ENCODE measurements at places on chromosomes 12 and 14.

DNA sequence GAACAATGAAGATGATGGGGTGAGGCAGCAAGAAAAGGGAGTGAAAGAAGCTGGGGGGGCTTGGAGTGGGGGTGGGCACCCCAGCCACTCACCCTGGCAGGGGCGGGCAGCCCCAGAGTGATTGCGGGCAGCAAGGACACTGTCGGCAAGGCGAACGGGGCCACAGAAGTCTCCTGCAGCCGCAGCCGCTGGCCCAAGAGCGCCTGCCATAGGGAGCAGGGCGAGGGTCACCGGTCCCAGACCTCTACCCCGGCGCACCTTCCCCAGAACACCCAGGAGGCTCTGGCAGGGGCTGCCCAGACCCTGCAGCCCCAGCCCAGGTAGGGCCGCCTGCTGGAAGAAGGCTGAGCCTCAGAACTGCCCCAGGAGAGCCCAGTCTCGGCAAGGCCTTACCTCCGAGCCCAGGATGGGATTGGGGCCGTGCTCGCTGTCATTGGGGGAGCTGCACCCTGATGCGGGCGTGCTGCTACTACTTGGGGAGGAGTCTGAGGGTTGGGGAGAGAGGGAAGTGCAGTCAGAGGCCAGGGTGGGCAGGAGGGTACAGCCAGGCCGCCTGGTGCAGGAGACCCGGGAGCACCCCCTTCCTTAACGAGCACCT is 22.9 kb downstream of the SLC48A1 start:
- no peak for DNase-seq

DNA sequence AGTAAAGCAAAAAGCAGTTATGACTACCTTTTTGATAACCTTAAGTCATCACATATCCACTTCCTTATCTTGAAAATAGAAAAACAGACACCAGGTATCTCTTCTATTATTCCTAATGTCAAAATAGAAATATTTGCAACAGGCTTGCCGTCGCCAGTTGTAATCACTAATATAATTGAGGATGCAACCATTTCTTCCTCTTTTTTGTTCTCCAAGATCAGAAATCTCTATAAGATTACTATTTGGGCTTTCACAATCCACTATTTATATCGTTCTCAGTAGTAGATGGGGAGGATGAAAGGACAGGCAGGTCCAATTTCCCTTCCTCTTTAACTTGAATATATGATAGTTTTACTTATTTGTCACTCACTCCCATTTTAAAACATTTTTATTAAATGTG is 130.2 kb upstream of the HMGA2 start:
- DNase-seq, result no peak

GRCh38 chr12:59695379-59695778 is 99.5 kb downstream of the SLC16A7 start:
- DNase-seq, result no peak

DNA sequence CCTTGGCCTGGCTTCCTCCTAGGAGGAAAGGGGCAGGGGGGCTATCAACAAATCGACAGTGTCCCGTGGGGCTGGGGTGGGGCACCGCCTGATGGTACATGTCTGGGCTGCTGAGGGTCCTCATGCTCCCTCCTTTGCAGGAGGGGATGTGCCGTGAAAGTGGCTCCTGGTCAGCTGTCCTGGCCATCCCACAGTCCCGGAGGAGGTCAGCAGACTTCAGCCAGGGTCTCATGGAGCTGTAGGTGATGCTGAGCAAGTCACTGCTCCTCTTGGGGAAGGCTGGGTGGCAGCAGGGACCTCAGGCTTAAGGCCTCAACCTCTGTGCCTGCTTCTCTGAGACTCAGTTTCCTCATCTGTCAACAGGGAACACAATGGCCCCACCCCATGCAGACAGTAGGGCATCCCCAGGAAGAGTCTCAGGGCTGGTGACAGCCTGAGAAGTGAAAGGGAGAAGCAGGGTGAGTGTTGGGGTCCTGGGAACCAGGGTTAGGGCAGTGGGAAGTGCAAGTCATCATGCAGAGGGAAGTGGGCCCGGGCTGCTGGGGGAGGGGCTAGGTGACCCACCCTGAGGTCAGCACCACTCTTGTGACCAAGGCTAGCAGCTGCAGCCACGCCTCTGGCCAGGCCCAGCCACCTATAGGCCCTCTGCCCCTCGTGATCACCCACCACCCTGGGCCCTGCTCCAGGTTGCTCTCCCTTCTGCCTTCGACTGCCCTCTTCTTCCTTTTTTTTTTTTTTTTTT is 4.4 kb upstream of the TNFAIP2 start:
- DNase-seq, result no peak

DNA sequence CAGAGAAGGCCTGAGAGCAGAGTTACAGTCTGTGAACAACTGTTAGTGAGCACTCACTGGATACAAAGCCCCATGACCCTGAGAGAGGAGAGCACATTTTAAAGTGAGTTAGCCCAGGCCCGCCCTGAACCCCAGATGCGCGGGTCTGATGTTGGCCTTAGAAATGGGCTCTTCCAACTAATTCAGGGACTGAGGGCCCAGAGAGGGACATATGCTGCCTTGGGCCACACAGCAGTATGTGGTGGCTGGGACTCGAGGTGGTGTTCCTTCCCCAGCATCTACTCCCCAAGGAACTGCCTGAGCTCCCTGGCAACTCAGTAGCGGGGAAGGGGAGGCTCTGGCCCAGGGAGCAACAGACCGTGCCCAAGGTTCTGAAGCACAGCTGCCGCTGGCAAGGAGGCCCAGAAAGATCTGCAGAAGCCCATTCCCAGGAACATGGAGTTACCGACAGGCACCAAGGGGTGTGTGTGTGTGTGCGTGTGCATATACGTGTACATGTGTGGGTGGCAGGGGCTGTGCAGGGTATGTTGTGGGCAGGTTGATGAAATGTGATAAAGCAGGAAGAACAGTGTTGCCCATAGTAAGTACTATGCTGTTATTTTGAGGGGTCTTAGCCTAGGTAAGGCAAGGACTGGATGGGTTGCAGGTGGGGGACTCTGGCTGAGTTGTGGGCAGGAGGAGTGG is 40.5 kb downstream of the KRT80 start:
- no peak for DNase-seq

DNA sequence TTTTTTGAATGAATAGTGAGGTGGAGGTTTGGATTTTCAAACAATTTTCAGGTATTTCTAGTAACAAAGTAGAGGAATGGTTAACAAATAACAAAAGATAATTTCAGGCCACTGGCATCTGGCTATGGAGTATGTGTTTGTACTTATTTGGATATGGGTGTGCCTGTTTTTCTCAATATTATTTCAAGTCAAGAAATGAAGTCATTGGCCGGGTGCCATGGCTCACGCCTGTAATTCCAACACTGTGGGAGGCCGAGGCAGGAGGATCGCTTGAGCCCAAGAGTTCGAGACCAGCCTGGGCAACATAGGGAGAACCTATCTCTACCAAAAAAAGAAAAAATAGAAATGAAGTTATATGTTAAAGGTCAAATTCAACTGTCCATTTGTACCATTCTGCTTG is 13.9 kb downstream of the SLC35E3 start:
- DNase-seq, result no peak

DNA sequence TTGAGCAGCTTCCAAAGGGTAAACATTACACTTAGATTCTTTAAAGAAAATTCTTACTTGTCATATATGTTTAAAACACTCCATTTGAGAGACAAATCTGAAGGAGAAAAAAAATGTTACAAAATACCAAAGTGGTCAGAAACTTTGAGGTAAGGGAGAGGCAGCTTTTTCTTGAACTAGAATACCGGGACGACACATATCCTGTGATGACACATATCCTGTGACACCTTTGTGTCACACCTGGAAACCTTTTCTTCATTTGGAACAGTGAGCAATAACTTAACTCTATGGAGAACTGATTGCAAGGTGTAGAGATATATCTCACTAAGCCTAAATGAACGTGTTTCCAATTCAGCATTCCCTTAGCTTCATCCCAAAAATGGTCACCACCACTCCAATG is 4.6 kb upstream of the GRIN2B start:
- DNase-seq, result no peak

GRCh38 chr14:28671425-28671824 is 95.2 kb upstream of the FOXG1 start:
- no peak for DNase-seq

DNA sequence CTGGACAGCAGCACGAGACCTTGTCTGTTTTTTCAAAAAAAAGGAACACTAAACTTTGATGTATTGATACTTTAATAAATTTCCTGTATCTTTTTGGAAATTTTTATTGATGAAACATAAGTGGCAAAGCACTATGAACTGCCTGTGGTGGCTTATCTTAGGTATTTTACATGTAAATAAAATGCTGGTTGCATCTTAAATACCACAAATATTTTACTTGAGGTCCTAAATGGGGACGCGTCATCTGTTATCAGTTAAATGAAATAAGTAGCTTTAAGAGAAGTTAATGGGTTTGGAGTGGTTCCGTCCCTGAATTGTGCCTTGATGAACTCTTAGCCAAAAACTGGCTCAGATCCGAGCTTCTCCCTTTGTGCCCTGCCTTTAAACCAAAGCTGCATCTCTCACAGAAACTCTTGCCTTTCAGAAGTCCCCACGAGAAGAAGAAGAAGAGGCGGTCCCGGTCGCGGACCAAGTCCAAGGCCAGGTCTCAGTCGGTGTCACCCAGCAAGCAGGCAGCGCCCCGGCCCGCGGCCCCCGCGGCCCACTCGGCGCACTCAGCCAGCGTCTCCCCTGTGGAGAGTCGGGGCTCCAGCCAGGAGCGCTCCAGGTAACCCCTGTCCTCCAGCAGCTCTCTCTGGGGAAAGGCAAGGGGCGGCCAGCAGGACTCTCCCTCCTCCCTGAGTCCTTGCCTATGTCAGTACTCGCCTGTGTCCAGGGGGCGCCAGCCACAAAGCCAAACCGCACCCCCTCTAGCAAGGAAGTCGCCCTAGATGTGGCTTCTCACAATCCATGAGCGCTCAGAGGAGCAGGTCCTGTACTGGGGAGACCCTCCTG is 31.2 kb upstream of the MMP17 start:
- DNase-seq, result no peak

- DNase-seq, result no peak
Measured at GRCh38 chr12:7835116-7835515, 37.6 kb downstream of the SLC2A14 start.

GRCh38 chr12:108933949-108934348 is 54.1 kb downstream of the DAO start:
- DNase-seq, result no peak

GRCh38 chr12:34142430-34142829 is 120.1 kb downstream of the ALG10 start:
- DNase-seq, result no peak

GRCh38 chr12:26906704-26907103 is 31.1 kb downstream of the INTS13 start:
- no peak for DNase-seq

- DNase-seq, result no peak
Measured at GRCh38 chr14:95862243-95862642, 14.4 kb upstream of the TUNAR start.

DNA sequence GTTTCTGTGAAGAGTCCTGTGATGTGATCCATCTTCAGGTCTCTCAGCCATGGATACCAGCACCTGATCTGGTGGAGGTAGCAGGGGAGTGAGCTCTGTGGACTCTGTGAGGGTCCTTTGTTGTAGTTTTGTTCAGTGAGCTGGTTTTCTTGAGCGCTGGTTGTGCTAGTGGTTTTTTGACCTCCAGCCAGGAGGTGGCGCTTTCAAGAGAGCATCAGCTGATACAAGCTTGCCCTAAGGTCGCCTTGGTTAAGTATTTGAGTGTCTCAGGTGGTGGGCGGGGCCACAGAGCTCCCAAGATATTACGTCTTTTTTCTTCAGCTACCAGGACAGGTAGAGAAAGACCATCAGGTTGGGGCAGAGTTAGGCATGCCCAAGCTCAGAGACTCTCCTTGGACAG is 139.7 kb downstream of the TTLL5 start:
- no peak for DNase-seq

GRCh38 chr12:132659146-132659545 is 28.0 kb downstream of the POLE start:
- DNase-seq, result no peak

- DNase-seq, result no peak
Measured at GRCh38 chr14:31059152-31059924, 33.2 kb upstream of the STRN3 start.

- DNase-seq, result no peak
Measured at GRCh38 chr12:65764325-65764724, 60.0 kb upstream of the HMGA2 start.

DNA sequence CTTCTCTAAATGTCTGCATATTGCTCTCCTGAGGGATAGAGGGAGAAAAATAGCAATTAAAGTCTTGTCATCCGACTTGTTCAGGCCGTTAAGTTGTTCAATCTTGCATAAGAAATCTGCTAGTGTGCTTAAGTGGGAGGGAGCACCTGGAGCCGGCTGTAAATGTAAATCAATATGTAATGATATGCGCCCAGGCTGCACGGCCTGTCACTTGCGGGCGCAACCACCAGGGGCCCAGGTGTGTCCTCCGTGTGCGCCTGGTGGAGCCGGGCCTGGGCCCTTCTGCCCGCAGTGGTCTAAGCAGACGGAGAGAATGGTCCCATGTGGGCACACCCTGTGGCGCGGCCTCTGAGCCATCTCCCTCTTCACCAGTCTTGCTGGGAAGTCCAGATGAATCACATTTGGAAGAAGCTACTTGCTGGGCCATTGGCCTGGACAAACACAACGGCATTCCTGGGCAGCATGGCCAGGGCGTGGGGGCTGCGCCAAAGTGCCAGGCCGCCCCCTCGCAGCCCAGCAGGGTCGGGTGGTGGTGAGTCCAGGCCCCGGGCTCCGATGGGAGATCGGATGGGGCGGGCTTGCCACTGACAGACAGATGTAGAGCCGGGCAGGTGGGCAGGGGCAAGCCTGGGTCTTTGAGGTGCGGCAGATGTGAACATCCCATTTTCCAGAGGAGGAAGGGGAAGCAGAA is 193.3 kb upstream of the C14orf180 start:
- no peak for DNase-seq

- DNase-seq, result no peak
Measured at GRCh38 chr12:122799641-122800243, 25.4 kb downstream of the CCDC62 start.

DNA sequence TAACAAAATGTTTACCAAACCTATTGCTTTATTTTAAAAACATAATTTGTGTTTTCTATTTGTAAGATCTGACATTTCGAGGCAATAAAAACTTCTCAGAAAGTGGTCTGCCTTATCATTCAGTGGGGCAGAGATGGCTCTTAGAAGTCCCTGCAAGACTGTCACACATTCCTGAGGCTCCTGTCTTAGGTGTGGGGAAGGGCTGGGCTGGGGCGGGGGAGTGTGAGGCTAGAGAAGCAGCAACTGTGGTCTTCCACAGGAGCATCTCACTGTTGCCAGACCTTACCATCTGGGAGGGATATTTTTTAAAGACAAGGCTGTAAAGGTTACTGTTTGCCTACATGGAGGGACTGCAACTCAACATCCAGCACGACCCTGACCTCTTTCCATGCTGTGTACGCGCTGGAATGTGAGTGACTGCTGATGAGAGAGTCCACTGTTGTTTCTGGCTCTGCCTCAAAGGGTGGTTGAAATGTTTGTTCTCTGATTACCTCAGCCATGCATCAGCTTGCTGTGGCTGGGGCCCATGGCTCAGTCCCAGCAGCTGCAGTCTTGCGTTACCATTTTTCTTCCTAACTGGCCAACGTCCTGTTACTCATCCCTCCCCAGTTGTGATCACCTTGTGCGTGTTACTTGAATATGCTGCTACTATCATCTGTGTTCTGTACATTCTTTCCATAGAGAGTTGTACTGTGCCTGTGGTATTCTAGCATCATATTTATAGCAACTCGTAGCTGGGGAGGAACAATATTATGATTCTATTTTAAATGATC is 12.4 kb downstream of the ERG28 start:
- peak; percentile 60 for DNase-seq

- no peak for DNase-seq
Measured at GRCh38 chr12:89825591-89826449, 117.2 kb upstream of the ATP2B1 start.
